ENCODE measurements at places on chromosomes 7 and 10. TPM values are rescaled to one million over a fixed set of nuclear protein-coding genes. Genes with fewer than 3 reads are reported as not detected.
A peak's percentile ranks its signal among the peaks of the same experiment; 100 is the strongest.

DNA sequence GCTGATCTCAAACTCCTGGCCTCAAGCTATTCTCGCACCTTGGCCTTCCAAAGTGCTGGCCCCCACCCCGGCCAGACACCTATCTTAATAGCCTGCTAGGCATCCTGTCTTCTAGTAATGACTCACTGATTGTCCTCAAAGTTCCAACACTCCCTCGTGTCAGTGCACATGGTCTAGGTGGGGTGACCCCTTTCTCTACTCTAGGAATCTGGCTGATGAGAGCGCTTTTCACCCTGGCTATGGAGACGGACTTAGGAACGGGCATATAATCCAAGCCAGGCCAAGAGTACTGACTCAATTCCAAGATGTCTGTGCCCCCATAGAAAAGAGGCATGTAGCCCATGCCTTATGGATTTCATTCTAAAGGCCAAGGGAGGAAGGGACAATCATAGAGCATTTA, 67.0 kb downstream of the PRLHR start:
- no peak for DNase-seq
- no peaks in the 10 kb centered on the region for H3K36me3 ChIP-seq
- H3K4me1 ChIP-seq, result no peaks in the 10 kb centered on the region

DNA sequence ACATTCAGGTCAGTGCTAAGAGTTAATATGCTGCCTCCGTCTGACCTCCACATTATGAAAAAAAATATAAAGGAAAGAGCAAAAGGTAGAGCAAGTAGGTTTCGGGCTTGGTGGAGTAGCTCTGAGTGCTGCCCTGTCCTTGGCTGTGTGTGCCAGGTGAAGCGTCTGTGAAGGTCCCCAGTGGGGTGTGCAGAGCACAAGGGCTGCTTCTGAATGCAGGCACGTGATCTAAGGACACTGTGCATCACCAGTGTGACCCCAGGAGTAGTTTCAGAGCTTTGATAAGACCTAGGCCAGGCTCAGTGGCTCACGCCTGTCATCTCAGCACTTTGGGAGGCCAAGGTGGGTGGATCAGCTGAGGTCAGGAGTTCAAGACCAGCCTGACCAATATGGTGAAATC, 36.0 kb downstream of the KLF6 start:
- no peak overlapping the region for H3K4me3 ChIP-seq
- peak overlapping the region; percentile 74 for H3K27ac ChIP-seq
- DNase-seq, result no peak
- H3K27me3 ChIP-seq, result no peaks in the 10 kb centered on the region

GRCh38 chr7:85052056-85052737, 134.7 kb downstream of the SEMA3D start:
- no peak for DNase-seq
- H3K4me1 ChIP-seq, result no peaks in the 10 kb centered on the region
- no peak overlapping the region for H3K4me3 ChIP-seq

DNA sequence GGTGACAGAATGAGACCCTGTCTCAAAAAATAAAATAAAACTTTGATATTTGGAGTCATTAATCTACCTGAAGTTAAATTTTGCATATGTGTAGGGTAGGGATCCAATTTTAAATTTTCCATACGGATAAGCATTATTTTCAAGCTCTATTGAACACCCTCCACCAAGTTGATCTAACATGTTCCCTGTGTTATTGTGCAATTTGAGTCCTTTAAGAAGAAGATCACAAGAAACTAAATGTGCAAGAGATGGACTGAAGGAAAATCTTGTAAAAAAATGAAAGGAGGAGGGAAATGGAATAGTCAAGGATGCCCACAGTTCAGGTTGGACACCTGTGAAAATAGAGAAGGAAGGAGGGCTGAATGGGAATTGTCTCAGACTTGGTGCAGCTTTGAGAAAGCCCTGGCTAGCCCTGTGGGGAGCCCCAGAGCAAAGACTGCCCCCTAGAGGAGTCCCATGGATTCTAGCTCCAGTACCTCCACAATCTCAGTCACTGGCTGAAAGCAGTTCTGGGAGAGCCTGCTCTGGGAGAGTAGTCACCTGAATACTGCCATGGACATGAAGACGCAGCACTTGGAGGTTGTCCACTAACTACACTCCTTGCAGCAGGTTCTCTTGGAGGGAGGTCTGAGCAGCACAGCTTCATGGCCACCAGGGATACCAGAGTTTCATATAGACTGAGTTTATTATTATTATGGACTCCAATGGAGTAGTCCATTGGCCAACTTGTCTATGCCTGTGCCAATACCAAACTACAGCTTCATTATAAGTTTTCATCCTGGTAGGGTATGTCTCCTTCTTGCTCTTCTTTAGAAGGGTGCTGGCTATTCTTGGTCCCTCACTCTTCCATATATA, 5.7 kb upstream of the TIAL1 start:
- H3K4me3 ChIP-seq, result no peak overlapping the region
- H3K4me1 ChIP-seq, result no peaks in the 10 kb centered on the region
- no peak overlapping the region for H3K27ac ChIP-seq

GRCh38 chr10:62842983-62843382, 26.8 kb upstream of the EGR2 start:
- H3K27me3 ChIP-seq, result no peaks in the 10 kb centered on the region
- no peak for DNase-seq
- no peaks in the 10 kb centered on the region for H3K4me1 ChIP-seq
- H3K4me3 ChIP-seq, result no peak overlapping the region
- H3K36me3 ChIP-seq, result no peaks in the 10 kb centered on the region

- H3K4me1 ChIP-seq, result no peaks in the 10 kb centered on the region
- H3K27me3 ChIP-seq, result peaks cover 14% of the 10 kb centered on the region
- peak overlapping the region; percentile 54 for H3K4me3 ChIP-seq
- DNase-seq, result no peak
- H3K36me3 ChIP-seq, result no peaks in the 10 kb centered on the region
These were observed 174 bp downstream of the ADCY1 start for GRCh38 chr7:45574416-45574668.

GRCh38 chr10:19730167-19730906, 85.9 kb upstream of the PLXDC2 start:
- H3K27ac ChIP-seq, result no peak overlapping the region
- H3K4me3 ChIP-seq, result no peak overlapping the region
- H3K4me1 ChIP-seq, result no peaks in the 10 kb centered on the region
- H3K27me3 ChIP-seq, result no peaks in the 10 kb centered on the region
- no peak for DNase-seq

- H3K36me3 ChIP-seq, result no peaks in the 10 kb centered on the region
- DNase-seq, result peak; percentile 20
- H3K4me3 ChIP-seq, result no peak overlapping the region
- no peaks in the 10 kb centered on the region for H3K4me1 ChIP-seq
- H3K27me3 ChIP-seq, result no peaks in the 10 kb centered on the region
These were observed 203.0 kb upstream of the MEOX2 start for GRCh38 chr7:15889507-15889906.

GRCh38 chr7:142983825-142984224, 21.7 kb upstream of the KEL start:
- no peak overlapping the region for H3K4me3 ChIP-seq
- H3K27ac ChIP-seq, result no peak overlapping the region
- H3K36me3 ChIP-seq, result no peaks in the 10 kb centered on the region
- no peaks in the 10 kb centered on the region for H3K27me3 ChIP-seq
- no peaks in the 10 kb centered on the region for H3K4me1 ChIP-seq

DNA sequence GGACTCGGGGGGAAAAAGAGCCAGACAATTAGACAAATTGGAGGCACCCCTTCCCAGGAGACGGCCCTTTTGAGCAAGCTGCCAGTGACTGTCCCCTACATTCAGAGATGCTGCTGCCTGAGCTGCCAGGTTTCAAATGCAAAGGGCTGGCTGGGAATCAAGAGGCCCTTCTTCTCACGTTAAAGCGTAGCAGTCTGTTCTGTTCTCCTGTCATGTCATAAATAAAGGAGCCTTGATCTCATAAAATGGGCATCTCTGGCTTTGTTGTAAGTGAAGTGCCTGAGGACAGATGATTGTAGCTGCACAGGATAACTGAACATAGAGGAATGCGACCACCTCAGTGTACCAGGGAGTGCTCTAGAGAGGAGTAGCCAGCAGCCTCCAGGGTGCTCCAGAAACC, 917.9 kb downstream of the GRID1 start:
- no peak overlapping the region for H3K4me3 ChIP-seq
- no peaks in the 10 kb centered on the region for H3K27me3 ChIP-seq
- H3K36me3 ChIP-seq, result no peaks in the 10 kb centered on the region
- no peak overlapping the region for H3K27ac ChIP-seq
- DNase-seq, result no peak

DNA sequence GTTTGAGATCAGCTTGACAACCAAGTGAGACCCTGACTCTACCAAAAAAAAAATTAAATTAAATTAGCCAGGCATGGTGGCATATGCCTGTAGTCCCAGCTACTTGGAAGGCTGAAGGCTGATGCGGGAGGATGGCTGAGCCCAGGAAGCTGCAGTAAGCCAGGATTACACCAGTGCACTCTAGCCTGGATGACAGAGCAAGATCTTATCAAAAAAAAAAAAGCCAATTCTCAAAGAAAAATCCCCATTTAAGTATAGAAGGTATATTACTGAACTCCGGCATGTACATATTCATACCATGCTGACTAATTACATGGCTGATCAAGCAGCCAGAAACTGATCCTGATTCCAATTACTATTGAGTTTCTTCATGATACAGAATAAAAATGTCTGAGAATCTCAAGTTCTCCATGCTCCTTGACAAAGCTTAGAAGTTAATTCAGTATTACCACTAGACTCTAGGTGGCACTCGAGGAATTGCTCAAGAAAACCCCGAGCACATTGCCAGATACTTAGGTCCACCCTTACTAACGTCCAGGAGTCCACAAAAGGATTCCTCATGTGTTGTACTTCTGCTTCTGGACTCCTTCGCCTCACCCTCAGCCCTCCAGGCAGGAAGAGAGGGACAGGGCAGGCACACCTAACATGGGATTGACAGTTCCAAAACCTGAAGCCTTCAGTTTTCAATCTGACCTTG, 148.9 kb downstream of the PARD3 start:
- H3K27ac ChIP-seq, result no peak overlapping the region
- no peaks in the 10 kb centered on the region for H3K36me3 ChIP-seq
- H3K4me1 ChIP-seq, result peaks cover 24% of the 10 kb centered on the region
- DNase-seq, result peak; percentile 56

GRCh38 chr7:479115-479947, 40.3 kb downstream of the PDGFA start:
- H3K4me1 ChIP-seq, result no peaks in the 10 kb centered on the region
- peaks cover 23% of the 10 kb centered on the region for H3K27me3 ChIP-seq
- no peak overlapping the region for H3K27ac ChIP-seq
- peaks cover 5% of the 10 kb centered on the region for H3K36me3 ChIP-seq
- DNase-seq, result no peak
- no peak overlapping the region for H3K4me3 ChIP-seq

DNA sequence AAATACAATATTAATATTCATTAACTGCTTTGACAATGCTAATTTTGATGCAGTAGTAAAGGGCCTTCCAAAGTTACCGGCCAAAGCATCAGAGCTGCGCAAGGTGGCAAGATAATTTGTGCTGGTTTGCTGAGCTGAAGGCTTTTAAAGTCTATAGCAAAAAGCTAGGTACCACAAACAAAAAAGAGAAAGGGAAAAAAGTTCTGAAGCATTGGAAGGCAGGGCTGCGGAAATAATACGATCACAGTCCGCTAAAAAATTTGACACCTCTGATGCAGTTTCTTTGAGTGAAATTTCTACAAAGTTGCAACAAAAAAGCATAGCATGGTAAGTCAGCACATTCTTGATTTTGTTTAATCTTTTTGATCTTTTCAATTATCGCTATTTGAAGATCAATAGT, 175.6 kb downstream of the TCF7L2 start:
- H3K27me3 ChIP-seq, result no peaks in the 10 kb centered on the region
- no peaks in the 10 kb centered on the region for H3K36me3 ChIP-seq

DNA sequence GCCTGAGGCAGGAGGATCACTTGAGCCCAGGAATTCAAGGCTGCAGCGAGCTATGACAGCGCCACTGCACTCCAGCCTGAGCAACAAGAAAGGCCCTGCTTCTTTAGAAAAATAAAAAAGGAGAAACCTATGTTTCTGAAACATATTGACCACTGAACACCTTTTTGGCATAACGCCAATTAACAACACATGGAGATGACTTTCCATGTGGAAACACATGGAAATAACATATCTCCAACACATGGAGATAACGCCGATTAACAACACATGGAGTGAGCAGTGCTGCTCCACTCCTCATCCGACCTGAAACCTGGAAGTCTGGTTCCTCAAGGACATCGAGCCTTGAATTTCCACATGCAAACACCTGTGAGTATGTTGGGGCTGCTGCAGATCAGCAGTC, 126.9 kb downstream of the KCNMA1 start:
- DNase-seq, result no peak
- H3K27me3 ChIP-seq, result no peaks in the 10 kb centered on the region
- no peaks in the 10 kb centered on the region for H3K4me1 ChIP-seq
- H3K4me3 ChIP-seq, result no peak overlapping the region
- H3K36me3 ChIP-seq, result no peaks in the 10 kb centered on the region

- no peak for DNase-seq
- H3K4me1 ChIP-seq, result no peaks in the 10 kb centered on the region
- H3K36me3 ChIP-seq, result no peaks in the 10 kb centered on the region
- no peak overlapping the region for H3K27ac ChIP-seq
- no peaks in the 10 kb centered on the region for H3K27me3 ChIP-seq
- H3K4me3 ChIP-seq, result no peak overlapping the region
These were observed 99.7 kb upstream of the CAV2 start for GRCh38 chr7:116399819-116400218.

DNA sequence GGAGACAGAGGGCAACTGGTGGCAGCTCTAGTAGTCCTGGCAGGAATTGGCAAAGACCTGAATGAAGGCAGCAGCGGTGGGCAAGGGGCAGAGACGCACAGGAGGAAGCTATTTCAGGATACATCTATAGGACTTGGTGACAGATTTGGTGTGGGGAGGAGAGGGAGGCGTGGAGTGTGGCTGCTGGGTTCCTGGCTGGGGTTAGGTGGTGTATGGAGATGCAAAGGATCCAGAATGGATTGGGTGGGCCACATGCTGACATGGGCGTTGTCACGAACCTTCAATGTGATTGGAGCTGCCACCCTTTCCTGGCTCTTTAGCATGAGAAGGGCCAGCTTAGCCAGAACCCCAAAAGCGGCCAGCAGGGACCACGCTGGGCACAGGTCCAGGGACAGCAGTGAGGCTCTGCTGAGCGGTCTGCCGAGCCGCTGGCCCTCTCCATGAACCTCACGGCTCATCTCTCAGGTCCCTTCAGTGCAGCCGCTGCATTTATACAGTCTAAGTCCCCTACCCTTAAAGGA, 10.2 kb upstream of the ADCY1 start:
- H3K4me1 ChIP-seq, result no peaks in the 10 kb centered on the region
- no peak overlapping the region for H3K27ac ChIP-seq
- no peaks in the 10 kb centered on the region for H3K27me3 ChIP-seq
- no peaks in the 10 kb centered on the region for H3K36me3 ChIP-seq
- no peak overlapping the region for H3K4me3 ChIP-seq

SKIDA1 gene
- 2.0 TPM for total RNA-seq

CAV1 gene
- total RNA-seq, result 295 TPM

SGPL1 gene
- total RNA-seq, result 31.0 TPM

MRPL32 gene
- 30.2 TPM for total RNA-seq

PLAC9 gene
- total RNA-seq, result 166 TPM

AHCYL2 gene
- total RNA-seq, result 36.5 TPM

CYP26A1 gene
- not detected for total RNA-seq

NKX2-3 gene
- total RNA-seq, result not detected
